ENCODE measurements at places on chromosomes 7 and 10.

- H3K4me1 ChIP-seq = no peaks in the 10 kb centered on the region
- no peaks in the 10 kb centered on the region for H3K27me3 ChIP-seq
- no peak for DNase-seq
- H3K36me3 ChIP-seq = no peaks in the 10 kb centered on the region
- H3K4me3 ChIP-seq = no peak overlapping the region
- H3K27ac ChIP-seq = no peak overlapping the region
Measured at GRCh38 chr10:27663621-27664020, 82.0 kb downstream of the MKX start.

GRCh38 chr7:124073310-124073645, 40.4 kb upstream of the TMEM229A start:
- no peaks in the 10 kb centered on the region for H3K4me1 ChIP-seq
- no peak overlapping the region for H3K4me3 ChIP-seq
- H3K27ac ChIP-seq = no peak overlapping the region
- no peaks in the 10 kb centered on the region for H3K36me3 ChIP-seq
- no peaks in the 10 kb centered on the region for H3K27me3 ChIP-seq

GRCh38 chr7:159064121-159064815, 80.4 kb downstream of the VIPR2 start:
- H3K4me1 ChIP-seq = no peaks in the 10 kb centered on the region
- no peak overlapping the region for H3K4me3 ChIP-seq
- no peak overlapping the region for H3K27ac ChIP-seq
- no peak for DNase-seq
- H3K36me3 ChIP-seq = no peaks in the 10 kb centered on the region

DNA sequence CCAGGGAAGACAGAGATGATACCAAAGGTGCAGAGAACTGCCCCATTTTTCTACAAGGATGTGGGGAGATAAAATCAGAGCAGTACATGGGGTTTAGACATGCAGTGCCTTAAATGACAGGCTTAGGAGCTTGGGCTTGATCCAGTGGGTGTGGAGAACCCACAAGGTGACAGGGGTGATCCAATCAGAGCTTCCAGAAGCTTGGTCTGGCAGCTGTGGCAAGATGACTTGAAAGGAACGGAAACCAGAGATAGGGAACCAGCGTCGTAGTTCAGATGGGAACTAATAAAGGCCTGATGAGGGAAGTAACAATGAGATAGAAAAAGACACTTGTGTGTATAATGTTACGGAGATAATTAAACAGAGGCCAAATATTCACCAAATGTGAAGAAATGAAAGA, 80.7 kb downstream of the SLC37A3 start:
- H3K36me3 ChIP-seq = no peaks in the 10 kb centered on the region
- H3K4me1 ChIP-seq = peaks cover 1% of the 10 kb centered on the region
- H3K27ac ChIP-seq = no peak overlapping the region
- H3K4me3 ChIP-seq = no peak overlapping the region

DNA sequence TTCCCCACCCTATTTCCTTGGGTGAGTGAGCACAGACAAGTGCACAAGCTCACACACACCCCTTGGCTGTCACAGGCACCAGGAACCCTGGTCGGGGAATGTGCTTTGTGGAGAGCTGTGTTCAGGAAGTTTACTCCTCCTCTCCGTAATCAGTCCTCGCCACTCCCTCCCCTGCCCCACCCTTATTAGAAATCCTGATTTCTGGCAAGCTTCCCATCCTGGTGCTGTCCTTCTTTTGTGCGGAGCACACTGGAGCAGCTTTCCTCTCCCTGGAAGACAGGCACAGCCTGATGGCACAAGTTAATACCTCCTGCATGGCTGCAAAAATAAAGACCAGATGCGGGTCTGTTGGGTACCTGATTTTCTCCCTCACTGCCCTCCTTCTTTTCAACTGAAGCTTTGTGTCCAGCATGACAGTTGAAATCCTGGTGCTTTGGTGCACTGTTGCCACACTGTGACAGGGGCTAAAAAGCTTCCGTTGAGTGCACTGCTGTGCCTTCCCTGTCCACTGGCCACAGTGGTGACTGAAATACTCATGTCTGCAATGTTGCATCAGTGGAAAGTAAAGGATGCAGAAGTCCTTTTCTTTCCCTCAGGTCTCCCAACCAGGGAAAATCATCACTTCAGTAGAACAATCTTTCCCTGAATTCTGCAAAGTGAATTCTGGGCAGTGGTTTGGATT, 55.0 kb downstream of the LRRC4 start:
- no peak for DNase-seq
- no peaks in the 10 kb centered on the region for H3K4me1 ChIP-seq
- no peaks in the 10 kb centered on the region for H3K36me3 ChIP-seq
- no peak overlapping the region for H3K4me3 ChIP-seq
- H3K27ac ChIP-seq = no peak overlapping the region

DNA sequence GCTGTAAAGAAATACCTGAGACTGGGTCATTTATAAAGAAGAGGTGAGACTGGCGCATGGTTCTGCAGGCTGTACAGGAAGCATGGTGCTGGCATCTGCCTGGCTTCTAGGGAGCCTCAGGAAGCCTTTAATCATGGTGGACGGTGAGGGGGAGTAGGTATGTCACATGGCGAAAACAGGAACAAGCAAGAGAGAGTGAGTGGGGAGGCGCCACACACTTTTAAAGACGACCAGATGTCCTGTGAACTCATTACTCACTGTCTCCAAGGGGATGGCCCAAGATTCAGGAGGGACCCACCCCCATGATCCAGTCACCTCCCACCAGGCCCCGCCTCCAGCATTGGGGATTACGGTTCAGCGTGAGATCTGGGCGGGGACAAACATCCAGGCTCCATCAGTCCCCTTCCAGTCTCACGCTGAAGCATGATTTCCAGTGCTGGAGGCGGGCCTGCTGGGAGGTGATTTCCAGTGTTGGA, 3.2 kb downstream of the ZNF316 start:
- H3K27ac ChIP-seq = no peak overlapping the region
- no peaks in the 10 kb centered on the region for H3K4me1 ChIP-seq
- DNase-seq = peak; percentile 97
- no peaks in the 10 kb centered on the region for H3K27me3 ChIP-seq

- no peak for DNase-seq
- H3K36me3 ChIP-seq = no peaks in the 10 kb centered on the region
- H3K27ac ChIP-seq = no peak overlapping the region
- H3K27me3 ChIP-seq = no peaks in the 10 kb centered on the region
Measured at GRCh38 chr10:47143473-47143872, 156.5 kb upstream of the GDF10 start.

GRCh38 chr10:91691981-91692380, 59.1 kb upstream of the PPP1R3C start:
- H3K36me3 ChIP-seq = no peaks in the 10 kb centered on the region
- no peaks in the 10 kb centered on the region for H3K4me1 ChIP-seq
- DNase-seq = no peak
- no peak overlapping the region for H3K27ac ChIP-seq
- no peak overlapping the region for H3K4me3 ChIP-seq

DNA sequence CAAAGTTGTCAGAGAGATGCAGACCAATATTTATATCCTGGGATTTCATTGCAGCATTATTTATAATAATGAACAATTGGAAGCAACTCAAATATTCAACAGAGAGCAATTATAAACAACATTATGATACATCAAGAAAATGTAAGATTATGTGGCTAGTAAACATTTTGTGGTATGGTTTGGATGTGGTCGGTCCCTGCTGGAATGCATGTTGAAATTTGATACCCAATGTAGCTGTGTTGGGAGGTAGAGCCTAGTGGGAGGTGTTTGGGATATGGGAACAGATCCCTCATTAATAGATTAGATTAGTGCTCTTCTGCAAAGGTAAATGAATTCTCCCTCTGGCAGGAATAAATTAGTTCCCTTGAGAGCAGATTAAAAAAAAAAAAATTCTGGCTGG, 350.9 kb downstream of the ANKRD30A start:
- H3K36me3 ChIP-seq = no peaks in the 10 kb centered on the region
- no peaks in the 10 kb centered on the region for H3K27me3 ChIP-seq

GRCh38 chr10:98833542-98833941, 386.8 kb upstream of the HPS1 start:
- H3K27me3 ChIP-seq = no peaks in the 10 kb centered on the region
- H3K4me3 ChIP-seq = no peak overlapping the region
- H3K27ac ChIP-seq = no peak overlapping the region
- no peaks in the 10 kb centered on the region for H3K4me1 ChIP-seq
- H3K36me3 ChIP-seq = no peaks in the 10 kb centered on the region

DNA sequence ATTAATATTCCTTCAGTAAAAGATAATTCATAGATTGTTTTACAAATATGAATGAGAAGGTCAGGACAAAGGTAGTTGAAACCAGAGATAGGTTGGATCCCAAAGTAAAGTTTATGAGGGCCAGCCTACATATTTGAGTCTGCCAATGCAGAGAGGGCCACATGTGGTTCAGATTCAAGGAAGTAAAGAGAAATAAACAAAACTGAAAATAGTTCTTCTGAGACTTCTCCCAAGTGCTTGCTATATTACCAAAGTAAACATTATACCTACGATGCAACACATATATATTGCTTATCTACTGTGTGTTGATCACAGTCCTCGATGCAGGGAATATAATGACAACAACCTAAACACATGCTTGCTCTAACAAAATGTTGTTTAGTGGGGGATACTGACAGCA, 109.8 kb downstream of the MALRD1 start:
- DNase-seq = no peak
- no peaks in the 10 kb centered on the region for H3K4me1 ChIP-seq
- H3K36me3 ChIP-seq = no peaks in the 10 kb centered on the region
- no peak overlapping the region for H3K27ac ChIP-seq

All from mesendoderm (in vitro differentiated cells).